Astrocyte of the hippocampus (primary cell): ENCODE measurements at places on chromosomes 13 and 19.

GRCh38 chr19:5189318-5189607 is 151.3 kb downstream of the PTPRS start:
- no peak for DNase-seq

DNA sequence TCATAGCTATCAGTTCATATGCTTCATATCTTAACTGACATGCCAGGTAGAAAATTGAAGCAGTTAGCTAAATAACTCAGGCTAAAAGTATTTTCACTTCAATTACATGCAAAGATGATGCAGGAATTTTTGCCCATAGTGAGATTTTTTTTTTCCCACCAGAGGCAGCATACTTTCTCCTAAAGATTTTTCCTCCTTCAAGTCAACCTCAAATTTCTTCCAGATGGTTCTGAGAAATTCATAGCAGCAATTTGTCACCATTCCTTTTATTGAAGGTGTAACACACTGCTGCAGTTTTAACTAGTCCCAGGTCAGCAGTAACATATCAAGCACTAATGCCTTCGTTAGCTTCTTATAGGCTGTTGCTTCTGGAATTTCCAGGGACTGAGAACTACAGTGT is 141.9 kb downstream of the SUCLA2 start:
- DNase-seq = peak; percentile 46

GRCh38 chr13:47901441-47901840 is 99.6 kb downstream of the SUCLA2 start:
- peak; percentile 79 for DNase-seq

DNA sequence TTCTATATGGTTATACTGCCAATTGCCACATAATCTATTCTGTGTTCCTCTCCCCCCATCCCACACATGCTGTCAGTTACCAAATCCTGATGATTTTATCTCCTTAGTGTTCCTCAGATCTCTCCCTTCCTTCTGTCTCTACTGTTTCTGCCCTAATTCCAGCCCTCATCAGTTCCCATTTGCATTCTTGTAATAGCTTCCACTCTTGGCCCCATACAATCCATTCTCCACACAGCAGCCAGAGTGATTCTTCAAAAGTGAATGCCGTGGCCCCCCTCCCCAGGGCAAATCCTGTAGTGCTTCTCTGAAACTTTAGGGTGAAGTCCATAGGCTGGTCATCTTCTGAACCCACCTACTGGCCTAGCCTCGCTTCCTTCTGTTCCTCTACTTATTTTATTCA is 114.4 kb downstream of the ZAR1L start:
- no peak for DNase-seq

DNA sequence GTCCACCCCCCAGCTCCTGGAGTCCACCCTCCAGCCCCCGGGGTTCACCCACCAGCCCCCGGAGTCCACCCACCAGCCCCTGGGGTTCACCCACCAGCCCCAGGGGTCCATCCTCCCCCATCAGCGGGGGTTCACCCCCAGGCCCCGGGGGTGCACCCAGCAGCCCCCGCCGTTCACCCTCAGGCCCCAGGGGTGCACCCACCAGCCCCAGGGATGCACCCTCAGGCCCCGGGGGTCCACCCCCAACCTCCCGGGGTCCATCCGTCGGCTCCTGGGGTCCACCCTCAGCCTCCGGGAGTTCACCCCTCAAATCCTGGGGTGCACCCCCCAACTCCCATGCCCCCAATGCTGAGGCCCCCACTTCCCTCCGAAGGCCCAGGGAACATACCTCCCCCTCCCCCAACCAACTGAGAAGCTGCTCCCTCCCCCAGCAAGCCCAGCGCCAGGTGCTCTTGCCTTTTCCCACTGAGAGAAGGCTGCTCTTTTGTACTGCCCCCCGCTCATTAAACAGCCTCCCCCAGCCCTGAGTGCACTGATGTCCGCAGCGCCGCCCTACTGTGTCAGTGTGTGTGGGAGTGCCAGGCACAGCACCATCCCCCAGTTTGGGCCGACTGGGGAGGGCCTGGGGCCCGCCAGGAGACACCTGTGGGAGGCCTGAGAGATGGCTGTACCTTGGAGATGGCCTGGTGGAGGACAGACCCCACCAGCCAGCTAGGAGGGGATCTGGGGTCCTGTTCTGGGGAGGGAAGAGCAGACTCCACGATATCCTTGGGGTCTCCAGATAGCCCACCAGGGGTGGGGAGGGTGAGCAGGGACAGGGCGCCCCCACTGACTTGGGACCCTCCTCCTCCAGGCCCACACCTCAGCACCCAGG is 750 bp upstream of the AMH start:
- DNase-seq = no peak

DNA sequence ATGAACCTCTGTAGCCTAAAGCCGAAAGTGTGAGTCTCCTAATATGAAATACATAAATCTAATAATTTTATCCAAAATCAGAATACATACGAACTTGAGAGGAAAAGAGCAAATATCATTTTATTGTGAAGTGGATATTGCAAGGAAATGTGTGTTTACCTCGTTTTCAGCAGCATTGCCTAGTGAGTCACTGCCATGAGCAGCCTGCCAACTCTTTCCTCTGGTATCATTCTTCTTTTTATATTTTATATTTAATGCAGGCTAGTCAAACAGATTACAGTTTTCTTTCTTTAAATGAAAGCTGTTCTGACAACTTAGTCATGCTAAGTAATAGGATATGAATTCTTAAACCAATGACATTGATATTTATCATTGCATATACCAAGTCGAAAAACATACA is 44.2 kb downstream of the EDNRB start:
- peak; percentile 44 for DNase-seq

DNA sequence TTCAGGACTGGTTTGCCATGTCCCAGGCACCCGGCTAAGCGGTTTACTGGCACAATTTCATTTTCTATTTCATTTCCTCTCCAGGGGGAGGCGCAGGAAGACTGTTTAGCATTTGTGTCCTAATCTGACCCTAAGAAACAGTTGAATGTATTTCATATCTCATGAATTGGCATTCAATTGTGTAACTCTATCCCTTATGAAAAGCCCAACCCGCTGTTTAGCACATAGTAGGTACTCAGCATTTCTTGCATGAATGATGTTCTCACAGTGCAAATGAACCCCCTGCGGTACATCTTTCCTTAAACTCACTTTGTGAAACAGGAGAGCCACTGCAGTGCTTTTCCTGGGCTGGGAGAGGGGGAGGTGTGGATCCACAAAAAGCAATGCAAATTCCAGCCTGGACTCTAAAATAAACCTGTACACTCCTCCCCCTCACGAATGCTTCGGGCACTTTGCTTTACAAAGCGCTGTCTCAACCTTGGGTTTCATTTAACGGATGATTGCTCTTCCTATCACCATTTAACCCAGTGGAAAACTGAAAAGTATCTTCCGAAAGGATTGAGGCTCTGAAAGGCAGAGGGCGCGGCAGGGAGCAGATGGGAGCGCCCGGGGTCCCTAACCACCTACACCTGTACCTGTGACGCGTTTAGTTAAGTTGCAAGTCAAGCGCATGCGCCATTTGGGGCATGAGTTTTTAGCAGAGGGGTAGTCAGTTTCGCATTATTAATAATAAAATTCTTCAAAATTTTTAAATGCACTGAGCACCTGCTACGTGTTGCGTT is 1.2 kb upstream of the EEF2 start:
- peak; percentile 76 for DNase-seq
